ENCODE measurements at places on chromosomes 6 and 20.

DNA sequence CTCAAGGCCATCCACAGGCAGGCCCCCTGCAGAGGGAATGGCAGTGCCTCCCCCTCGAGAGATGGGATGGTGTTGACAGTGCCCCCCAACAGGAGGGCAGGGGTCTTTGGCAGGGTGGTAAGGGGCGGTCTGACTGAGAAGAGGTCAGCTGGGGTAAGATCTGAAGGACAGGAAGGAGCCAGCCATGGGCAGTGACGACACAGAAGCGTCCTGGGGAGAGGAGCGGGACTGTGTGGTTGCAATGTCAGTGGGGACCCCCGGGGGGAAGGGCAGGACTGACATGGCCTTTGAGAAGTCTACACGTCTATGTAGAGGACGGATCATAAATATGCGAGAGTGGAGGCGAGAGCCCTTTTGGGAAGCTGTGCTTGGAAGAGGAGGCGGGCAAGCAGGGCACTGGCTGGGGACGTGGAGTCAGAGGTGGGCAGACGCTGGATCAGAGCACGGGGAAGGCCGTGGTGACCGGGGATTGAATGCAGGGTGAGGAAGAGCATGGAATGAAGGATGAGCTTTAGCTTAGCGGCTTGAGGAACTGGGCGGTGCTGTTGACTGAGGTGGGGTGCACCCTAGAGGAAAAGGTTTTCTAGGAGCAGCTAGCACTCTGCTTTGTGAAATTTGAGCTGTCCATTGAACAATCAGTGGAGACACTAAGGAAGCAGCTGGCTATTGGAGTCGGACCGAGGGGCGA, 82.5 kb upstream of the AGPAT4 start:
- no peak for DNase-seq

GRCh38 chr6:69835414-69836179, 30.8 kb upstream of the COL19A1 start:
- peak; percentile 88 for DNase-seq

GRCh38 chr20:17971300-17972013, 2.6 kb downstream of the MGME1 start:
- peak; percentile 60 for DNase-seq

DNA sequence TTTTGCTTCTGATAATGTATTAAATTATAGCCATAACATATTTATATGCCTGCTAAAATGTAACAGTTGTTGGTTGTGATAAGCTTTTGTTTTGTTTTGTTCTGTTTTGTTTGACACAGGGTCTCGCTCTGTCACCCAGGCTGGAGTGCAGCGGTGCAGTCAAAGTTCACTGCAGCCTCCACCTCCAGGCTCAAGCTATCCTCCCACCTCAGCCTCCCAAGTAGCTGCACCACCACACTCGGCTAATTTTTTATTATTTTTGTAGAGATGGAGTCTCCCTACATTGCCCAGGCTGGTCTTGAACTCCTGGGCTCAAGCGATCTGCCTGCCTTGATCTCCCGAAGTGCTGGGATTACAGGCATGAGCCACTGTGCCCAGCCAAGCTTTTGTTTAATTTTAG, 157.8 kb downstream of the ARID1B start:
- no peak for DNase-seq

DNA sequence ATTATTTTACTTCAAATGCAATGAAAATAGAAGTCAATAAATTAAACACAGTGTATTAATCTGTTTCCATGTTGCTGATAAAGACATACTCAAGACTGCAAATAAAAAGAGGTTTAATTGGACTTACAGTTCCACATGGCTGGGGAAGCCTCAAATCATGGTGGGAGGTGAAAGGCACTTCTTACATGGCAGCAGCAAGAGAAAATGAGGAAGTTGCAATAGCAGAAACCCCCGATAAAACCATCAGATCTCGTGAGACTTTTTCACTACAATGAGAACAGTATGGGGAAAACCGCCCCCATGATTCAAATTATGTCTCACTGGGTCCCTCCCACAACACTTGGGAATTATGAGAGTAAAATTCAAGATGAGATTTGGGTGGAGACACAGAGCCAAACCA, 82.2 kb downstream of the GPR63 start:
- no peak for DNase-seq

GRCh38 chr6:109381747-109382575, at the start of gene CD164:
CD164 (minus strand) TSS chr6:109382467; CDS start chr6:109382378, 89 bp downstream.
- peak; percentile 95 for DNase-seq

GRCh38 chr20:58790454-58790853, 60.2 kb downstream of the GNAS-AS1 start:
- DNase-seq = no peak

GRCh38 chr20:58963060-58963584, 17.9 kb upstream of the NELFCD start:
- no peak for DNase-seq

GRCh38 chr6:106574741-106575458, 54.4 kb downstream of the RTN4IP1 start:
- DNase-seq = peak; percentile 70

DNA sequence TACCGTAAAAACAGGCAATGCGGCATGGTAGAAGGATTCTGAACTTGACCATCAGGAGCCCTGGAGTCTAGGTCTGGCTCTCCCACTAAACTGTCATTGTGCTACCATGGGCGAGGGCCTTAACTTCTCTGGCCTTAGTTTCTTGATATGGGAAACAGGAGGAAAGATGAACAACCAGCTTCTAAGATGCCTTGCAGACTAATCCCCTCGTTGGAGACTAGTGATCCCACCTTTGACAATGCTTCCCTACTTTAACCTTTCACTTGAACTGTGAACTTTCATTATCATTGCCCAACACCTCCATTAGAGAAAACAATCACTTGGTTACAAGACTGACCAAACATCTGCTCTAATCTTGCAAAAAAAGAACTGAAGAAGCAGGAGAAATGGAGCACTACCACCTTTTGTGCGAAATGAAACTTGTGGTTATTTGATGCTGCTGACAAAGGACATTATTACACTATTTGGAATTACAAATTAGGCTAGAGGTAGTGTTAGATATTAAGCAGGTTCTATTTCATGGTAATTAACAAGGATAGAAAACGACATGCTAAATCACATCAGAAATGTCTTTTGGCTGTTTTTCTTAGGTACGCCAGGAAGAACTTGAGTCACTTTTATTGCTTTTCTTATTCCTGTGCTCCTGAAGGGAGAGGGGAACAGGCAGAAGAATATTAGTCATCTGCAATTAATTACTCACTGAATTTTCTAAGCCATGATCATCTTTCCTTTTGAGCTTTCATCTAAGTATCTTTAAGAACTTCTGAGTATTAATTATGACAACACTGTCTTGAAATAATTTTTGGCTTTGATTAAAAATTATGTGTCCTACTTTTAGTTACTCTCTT, 39.1 kb upstream of the ARHGAP18 start:
- peak; percentile 42 for DNase-seq

DNA sequence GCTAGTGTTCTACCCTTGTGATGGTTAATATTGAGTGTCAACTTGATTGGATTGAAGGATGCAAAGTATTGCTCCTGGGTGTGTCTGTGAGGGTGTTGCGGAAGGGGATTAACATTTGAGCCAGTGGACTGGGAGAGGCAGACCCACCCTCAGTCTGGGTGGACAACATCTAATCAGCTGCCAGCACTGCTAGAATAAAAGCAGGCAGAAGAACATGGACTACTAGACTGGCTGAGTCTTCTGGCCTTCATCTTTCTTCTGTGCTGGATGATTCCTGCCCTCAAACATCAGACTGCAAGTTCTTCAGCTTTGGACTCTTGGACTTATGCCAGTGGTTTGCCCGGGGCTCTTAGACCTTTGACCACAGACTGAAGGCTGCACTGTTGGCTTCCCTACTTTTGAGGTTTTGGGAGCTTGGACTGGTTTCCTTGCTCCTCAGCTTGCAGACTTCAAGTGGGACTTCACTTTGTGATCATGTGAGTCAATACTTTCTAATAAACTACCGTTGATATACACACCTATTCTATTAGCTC, 50.1 kb downstream of the SDHAF4 start:
- DNase-seq = no peak

DNA sequence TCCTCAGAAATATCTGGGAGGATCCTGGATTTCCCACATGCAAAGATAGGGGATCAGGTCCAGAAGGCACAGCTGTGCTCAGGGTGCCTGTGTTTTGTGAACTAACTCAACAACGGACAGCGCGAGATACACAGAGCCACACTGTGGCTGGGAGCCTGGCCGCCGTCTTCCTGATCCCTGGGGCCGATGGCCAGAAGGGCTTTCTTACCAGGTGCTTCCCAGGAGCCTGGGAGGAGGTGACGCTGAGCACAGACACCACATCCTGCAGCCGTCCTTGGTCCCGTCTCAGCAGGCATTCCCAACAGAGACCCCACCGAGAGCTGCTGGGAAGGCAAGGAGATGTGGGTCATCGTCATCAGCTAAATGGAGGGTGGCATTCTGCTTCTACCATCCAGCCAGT, 144.6 kb upstream of the AFDN start:
- DNase-seq = no peak

GRCh38 chr6:158730541-158730907, 80.7 kb downstream of the SYTL3 start:
- DNase-seq = no peak

DNA sequence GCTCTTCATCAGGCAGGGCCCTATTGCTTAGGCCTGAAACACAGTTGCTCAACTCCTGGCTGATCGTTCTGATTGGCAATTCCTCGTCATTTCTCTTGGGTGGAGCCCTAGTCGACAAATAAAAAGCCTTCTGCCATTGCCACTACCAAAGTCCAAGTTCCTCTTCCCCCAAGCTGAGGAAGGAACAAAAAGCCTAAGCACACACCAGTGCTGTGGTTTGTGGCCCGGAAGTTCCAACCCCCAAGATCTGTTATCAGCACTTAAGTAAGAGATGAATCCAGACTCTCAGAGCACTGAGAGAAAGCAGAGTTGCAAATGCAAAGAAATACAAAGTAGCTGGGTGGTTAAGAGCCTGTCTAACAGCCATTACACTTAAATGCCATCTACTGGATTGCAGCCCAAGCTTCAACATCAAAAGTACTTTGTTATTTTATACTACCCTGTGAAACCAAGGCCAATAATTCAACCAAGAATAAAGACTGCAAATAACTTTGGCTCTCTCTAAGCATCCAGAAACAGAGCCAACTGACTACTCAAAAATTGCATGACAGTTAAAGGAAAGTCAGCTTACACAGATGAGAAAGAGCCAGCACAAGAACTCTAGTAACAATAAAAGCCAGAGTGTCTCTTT, 1024.0 kb downstream of the GRIK2 start:
- no peak for DNase-seq

DNA sequence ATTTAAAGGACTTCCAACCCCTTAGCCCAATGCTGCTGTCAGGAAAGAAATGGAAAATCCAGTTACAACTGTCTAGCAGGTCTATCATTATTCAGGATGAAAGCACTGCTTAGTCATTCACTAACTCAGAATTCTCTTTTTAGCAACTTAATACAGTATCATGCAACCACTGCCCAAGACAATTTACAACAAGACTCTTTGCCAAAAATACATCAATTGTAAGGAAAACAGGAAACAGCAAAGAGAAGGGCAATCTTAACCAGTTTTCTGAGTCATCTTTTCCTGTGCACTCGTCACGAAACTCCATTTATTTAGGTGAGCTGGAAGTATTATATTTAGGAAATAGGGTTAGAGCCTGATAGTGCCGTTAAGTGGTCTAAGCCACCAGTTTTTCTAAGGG, 1197.7 kb upstream of the CITED2 start:
- DNase-seq = peak; percentile 96

- DNase-seq = no peak
Observed at GRCh38 chr20:62236766-62237513, 1.4 kb upstream of the OSBPL2 start.

DNA sequence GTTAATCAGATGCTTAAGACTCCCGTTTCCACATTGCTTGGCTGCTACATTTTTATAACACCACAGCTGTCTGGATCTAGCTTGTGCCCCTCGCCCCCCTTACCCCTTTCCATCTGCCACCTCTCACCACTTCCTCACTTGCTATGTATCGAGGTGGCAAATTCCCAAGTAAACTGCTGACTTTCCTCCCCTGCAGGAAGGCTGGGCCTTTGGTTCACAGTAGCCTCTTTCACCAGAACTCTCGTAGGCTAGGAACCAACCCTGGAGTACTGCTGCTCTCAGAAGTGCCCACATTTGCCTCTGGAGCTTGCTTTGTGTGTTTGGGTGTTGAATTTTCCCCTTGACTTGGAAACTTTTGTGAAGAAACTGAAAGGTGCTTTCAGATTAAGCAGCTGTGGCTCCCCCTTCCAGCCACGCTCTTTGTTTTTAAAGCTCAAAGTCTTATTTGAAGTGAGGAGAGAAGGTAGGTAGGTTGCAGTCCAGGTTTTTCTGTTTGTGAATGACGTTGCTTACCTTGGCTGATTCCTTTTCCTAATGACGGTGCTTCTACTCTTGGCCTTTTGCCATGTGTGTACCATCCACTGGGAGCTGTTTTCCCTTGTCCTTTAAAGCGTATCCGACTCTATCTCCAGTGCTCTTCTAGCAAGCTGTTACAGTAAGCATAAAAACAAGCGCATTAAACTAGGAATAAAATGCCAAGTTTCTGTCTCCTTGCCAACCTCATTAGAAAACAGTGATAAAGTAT, 90.4 kb downstream of the CARMIL1 start:
- peak; percentile 32 for DNase-seq

DNA sequence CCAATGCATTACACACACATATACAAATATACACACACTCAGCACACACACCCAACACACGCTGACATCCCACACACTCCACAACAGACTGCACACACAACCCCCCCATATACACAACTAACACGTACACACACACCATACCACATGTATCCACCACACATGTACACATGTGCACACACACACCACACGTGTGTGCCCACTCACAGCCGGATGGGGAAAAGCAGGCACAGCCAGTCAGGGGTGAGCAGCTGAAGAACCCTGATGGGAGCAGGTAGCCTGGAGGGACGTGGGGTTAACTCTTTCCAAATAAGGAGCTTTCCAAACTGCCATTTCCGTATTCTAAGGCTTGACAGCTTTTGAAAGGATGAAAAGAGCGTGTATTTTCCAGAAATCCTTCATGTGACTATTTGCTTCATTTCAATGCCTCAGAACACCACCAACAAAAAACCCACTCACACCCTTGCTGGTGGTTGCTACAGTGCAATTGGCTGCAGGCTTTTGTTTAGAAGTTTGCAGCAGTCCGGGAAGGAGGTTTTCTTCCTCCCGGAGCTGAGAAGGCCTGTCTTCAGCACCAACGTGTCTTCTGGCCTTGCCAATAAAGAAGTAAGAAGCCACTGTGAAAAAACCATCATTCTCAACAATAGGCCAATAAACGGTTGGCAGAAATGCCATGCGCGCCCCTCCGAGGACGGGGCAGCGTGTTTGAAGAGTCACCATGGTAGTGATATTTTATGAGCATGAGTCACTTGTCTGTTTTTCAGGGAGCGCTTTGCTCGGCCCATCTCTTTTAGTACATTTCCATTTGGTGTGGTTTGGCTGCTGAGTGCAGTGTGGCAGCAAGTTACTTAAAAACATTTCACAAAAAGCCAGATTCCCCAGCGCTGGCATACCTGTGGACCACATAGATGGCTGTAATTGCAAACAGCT, 131.3 kb upstream of the GMDS start:
- no peak for DNase-seq
